Stimulated activated CD8-positive, alpha-beta memory T cell treated with anti-CD3 and anti-CD28 coated beads, Interleukin-7, amount 100 ng/mL, for 1 hour (primary cell): ENCODE measurements at places on chromosomes 2 and 18.

DNA sequence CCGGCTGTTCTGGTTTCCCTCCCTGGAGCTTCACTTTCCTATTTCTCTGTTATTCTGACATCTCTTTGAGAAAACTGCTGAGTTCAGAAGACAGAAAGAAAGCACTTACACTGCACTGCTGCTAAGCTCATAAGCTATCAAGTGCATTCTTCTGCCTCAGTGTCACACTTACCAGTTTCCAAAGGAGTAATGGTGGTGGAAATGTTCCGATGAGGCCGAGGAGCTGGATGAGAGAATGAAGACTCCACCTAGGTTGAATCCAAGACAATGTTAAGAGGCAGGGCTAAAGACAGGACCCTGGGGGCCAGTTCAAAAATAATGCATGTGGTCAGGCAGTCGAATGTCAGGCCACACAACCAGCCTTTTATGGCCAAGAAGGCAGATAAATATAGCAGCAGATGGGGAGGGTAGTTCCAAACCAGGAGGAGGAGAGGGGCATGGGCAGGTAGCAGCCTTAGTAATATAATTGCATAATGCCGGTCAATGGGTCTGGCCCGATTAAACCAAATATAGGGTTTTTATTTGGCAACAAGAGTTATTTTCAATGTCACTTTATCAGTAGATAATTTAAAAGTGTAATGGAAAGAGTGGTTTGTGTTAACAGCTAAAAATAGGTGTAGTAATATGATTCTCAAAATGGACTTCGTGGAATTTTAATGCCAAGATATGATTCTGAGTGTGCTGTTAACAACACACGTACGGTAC lies at the start of gene MYOM1:
TSS of gene MYOM1 (minus strand) at position 338 of the 705 bp plus-strand sequence. CDS start 4,745 bp downstream, outside the sequence.
- DNase-seq, result no peak

- DNase-seq, result no peak
These were observed 20.0 kb downstream of the KCNF1 start for GRCh38 chr2:10931710-10932255.

GRCh38 chr2:173407646-173408045 lies 53.0 kb downstream of the CDCA7 start:
- no peak for DNase-seq

GRCh38 chr2:132468821-132469675 lies 52.4 kb downstream of the GPR39 start:
- DNase-seq, result no peak

DNA sequence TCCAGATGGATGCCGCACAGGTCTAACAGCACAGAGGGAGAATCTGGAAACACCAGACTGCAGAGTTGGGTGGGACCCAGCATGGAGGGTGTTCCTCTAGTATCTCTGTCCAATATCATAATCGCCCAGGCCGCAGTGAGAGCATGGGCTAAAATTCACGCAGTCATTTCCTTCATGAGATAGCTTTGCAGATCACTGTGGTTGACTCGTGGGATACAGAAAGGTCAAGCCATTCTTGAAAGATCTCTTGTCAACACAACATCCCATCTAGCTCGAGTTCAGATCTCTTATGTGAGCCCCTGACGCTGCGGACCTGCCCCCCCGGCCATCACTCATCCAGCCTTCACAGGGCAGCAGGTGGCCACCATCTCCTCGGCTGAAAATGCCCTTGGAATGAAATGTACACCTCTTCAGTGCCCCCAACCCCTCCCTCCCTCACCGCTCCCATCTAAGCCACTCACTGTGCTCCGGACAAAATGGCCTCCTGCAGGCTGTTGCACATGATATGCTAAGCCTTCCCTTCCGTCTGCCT lies 45.9 kb downstream of the FOSL2 start:
- no peak for DNase-seq

DNA sequence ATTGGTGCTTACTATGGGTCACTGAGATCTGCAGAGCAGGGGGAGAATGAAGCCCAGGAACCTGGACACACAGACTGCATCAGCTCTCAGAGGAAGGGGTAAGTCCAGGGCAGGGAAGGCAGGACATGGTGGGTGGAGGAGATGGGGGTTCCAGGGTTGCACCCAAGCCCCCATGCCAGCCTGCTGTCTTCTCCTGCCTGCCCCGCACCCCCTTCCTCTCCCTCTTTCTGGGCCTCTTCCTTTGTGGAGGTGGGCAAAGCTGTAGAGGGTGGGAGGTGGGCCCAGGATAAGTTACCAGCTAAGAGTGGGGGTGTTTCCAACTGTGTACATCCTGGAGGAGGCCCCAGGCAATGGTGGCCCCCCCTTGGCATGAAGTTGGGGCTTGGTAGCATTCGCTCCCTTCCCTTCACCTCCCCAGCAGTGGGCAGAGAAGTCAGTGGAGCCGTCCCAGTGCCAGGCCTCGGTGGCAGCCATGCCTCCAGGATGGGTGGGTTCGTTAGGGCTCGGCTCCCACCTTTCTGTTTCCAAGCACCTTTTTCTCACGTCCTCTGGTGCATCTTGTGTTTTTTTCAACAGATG lies 132.2 kb downstream of the CLIP4 start:
- DNase-seq, result no peak
